ENCODE measurements at places on chromosomes 3 and 15. TPM values are rescaled to one million over a fixed set of nuclear protein-coding genes. Genes with fewer than 3 reads are reported as not detected.

DNA sequence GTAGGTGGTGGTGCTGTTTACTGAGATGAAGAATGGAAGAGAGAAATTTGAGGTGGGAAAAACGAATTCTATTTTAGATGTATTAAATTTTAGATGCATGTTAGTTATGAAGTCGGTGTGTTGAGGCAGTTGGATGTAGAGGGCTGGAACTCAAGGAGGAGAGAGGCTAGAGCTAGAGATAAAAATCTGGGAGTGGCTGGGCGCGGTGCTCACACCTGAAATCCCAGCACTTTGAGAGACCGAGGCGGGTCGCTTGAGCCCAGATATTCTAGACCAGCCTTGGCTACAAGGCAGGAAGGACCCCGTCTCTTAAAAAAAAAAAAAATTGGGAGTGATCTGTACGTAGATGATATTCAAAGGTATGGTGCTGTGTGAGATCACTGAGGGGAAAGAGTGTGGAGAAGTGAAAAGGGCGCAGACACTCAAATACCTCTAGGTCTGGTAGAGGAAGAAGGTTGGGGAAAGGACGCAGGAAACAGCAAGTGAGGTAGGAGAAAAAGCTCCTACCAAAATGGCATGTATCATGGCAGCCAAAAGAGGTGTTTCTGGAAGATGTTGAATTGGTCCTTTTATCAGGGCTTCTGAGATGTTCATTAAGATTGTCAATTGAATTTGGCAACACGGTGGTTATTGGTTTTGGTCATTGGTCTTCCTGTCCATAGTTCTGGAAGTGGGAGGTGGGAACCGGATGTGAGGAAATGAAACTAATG is 1.8 kb downstream of the YEATS2 start:
- DNase-seq, result no peak

- DNase-seq, result peak; percentile 27
These were observed 16.7 kb upstream of the CMTM7 start for GRCh38 chr3:32374788-32375595.

DNA sequence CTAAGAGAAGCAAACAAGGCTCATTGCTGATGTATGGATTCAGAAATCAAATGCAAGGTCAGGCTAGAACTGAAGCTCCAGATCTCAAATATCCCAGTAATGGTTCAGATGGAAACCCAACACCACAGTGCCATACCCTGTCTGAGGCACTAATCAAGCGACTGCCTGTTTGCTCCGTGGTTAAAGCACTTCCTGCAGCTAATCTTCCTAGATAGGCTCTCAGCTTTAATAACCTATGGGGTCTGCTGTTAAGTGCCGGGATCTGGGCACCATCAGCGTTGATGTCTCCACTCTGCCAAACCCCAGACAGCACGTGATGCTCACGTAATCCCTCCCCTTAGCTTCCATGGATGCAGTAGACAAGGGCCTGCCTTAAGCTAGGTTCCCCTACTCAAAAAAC is 262.6 kb downstream of the MECOM start:
- peak; percentile 17 for DNase-seq

- no peak for DNase-seq
These were observed 134.8 kb upstream of the TTC14 start for GRCh38 chr3:180467177-180467576.

IQCH gene
- 1.4 TPM for total RNA-seq

- DNase-seq, result no peak
These were observed 26.6 kb upstream of the PLXNA1 start for GRCh38 chr3:126956361-126956760.

DNA sequence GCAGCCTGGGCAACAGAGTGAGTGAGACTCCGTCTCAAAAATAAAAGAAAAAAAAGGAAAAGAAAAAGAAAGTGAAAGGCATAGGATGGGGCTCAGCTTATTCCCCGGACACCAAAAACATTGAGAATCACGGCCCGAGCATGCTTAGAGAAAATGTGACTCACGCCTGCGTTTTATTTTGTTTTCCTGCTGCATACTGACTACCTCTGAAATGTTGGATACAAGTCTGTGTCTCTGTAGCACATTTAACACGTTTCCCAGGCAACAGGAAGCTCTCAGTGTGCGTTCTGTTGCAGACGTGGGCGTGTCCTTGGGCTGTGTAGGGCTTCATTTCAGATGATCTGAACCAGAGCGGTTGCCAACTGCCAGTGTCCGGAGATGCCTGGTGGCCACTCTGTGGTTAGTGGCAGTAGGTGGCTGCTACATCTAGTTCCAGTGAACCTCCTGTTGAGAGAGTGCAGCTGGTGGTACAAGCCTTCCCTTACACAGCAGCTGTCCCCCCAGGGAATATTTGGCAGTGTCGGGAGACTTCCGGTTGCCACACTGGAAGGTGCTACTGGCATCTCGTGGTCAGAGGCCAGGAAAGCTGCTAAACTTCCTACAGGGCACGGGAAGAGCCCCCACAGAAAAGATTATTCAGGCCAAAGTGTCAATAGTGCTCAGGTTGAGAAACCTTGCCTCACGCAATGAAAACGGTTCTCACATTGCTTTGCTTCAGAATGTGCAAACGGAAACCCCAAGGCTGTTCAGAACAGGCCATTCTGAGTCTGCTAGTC is 3.0 kb downstream of the SLC51A start:
- peak; percentile 94 for DNase-seq

SLC9C1 gene
- not detected for total RNA-seq

GRCh38 chr3:177936721-177937120 is 599.5 kb upstream of the KCNMB2 start:
- no peak for DNase-seq

DNA sequence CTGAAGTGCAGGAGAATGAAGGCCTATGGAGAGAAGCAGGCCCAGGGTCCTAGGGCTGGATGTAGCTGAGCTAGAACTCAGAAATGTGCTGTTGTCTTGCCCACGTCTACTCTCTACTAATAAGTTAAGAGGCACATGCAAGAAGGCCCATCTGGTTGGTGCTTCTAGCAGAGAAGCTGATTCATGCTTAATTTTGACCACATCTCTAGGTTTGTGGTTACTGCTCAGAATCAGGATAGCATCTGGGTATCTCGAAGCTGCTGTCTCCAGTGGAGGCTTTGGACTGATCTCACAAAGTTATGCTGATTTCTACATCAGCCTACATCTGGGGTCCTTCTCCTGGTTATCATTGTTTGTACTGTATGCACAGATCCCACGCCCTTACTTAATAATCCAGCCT is 87.3 kb downstream of the CACNA1D start:
- peak; percentile 26 for DNase-seq

All from H4 (cell line).